IMR-90 (cell line): ENCODE measurements at places on chromosomes 12 and 14. TPM values are rescaled to one million over a fixed set of nuclear protein-coding genes. Genes with fewer than 3 reads are reported as not detected.

Gene LIN7A
- 23.9 and 24.7 TPM in 2 replicates for total RNA-seq

Gene CLEC1B
- total RNA-seq = not detected in 2 replicates

Gene OTX2
- total RNA-seq = not detected in 2 replicates

GRCh38 chr12:18798535-18799361 is 60.8 kb downstream of the CAPZA3 start:
- no peak for DNase-seq

DNA sequence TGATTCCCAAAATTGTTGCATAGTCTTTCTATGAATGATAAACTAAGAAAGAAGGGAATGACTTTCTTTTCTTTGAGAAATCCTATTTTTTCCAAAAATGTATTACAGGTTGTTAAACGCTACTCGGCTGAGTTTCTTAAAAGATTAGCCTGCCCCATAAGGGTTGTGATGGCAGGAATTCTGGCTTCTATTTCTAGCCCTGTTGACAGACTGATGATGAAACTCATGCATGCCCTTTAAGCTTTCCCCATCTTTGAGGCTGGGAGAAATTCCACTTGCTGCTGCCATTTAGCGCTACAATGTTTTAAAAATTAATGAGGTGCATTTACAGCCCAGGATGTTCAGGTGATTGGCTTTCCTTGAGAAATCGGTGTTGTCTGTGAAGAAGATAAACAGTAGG is 33.2 kb upstream of the RASSF3 start:
- no peak for DNase-seq

- no peak for DNase-seq
Observed at GRCh38 chr12:132538663-132538990, 48.7 kb downstream of the FBRSL1 start.
